ENCODE measurements at places on chromosomes 2 and 18.

GRCh38 chr2:33377048-33377447, 99.4 kb upstream of the RASGRP3 start:
- no peak for DNase-seq

GRCh38 chr18:70195852-70196434, 9.5 kb downstream of the RTTN start:
- DNase-seq = peak; percentile 58

DNA sequence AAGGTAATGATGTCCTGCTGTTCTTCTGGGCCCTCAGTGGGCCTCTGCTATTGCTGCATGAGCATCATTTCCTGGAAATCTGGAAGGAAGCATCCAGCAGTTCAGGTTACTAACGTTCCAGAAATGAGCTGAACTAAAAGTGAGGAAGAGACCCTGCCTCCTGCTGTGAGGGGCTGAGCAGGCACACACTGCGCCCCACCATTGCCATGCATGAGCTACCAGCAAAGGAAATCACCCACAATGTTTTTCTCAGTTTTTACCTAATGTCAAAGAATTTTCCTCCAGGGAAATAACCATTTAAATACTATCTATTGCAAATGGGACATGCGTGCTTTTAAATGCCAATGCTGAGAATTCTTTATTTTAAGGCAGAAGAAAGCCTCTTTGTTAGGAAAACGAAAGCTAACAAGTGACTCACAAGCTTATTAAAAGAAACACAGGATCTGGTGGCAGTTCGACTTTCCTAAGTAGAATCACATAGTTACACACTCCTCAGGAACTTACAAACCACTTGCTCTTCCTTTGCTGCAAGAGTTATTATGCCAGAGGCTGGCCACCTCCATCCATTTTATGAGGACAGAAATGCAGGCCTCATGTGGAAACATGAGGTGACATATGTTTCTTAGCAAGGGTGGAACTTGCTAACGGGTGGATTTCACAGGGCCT, 152.6 kb upstream of the TTC39C start:
- no peak for DNase-seq

DNA sequence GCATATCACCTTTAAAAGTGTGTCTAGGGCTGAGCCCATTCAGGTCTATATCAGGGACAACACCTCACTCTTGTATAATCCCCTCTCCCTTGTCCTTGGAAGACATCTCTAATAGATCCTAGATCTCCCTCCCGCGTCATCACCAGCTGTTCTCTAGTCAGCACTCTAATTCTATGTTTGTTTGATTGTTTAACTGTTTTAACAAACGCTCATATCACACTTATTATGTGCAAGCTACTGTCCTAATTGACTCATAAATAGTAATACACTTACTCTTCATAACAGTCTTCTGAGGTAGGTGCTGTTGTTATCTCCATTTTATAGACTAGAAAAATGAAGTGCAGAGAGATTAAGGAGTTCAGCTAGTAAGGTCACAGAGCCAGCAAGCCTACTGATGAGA, 1.6 kb upstream of the ERMN start:
- DNase-seq = no peak

GRCh38 chr18:8034674-8035073, 467.6 kb downstream of the PTPRM start:
- no peak for DNase-seq

GRCh38 chr2:66733364-66733999, 298.6 kb downstream of the MEIS1 start:
- DNase-seq = no peak

GRCh38 chr2:241215421-241215820, 26.9 kb downstream of the ANO7 start:
- no peak for DNase-seq

- no peak for DNase-seq
These were observed 52.3 kb upstream of the ROCK2 start for GRCh38 chr2:11396467-11397445.

- no peak for DNase-seq
These were observed 172.5 kb downstream of the MYO1B start for GRCh38 chr2:191417746-191418145.

GRCh38 chr2:9637330-9637729, 6.5 kb upstream of the YWHAQ start:
- peak; percentile 41 for DNase-seq

DNA sequence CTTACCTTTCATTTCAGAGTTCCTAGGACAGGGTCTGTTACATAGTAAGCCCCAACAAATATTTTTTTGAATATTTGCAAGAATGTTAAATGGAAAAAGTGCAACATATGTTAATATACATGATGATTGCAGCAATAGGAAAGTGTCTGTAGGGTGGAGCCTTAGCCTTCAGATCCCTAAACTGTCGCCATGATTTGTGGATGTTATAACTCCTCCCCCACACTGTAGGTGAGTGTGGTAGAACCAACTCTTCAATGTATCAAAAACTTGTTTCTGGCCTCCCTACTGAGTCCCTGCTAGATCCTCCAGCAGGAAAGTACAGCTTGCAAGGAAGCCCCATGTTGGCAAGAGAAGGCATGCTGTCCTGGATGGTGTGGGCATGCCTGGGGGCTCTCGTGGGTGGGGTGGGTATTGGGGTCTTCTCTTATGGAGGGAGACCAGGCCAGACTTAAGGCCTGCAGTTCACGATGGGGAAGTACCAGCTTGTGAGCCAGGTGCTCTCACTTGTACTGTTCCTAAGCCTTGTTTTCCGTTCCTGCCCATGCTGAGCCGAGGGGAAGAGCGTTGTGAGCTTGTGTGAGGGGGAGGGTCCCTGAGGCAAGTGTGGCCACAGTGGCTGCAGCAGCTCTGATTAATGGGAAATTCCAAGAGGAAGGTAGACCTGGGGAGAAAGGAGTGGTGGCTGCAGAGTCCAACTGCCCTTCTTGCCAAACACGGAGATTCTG, 11.4 kb downstream of the FHOD3 start:
- no peak for DNase-seq

GRCh38 chr2:88626171-88627054, 851 bp downstream of the EIF2AK3 start:
- DNase-seq = peak; percentile 77

- DNase-seq = no peak
These were observed 81.5 kb downstream of the LDLRAD4 start for GRCh38 chr18:13300029-13300428.

DNA sequence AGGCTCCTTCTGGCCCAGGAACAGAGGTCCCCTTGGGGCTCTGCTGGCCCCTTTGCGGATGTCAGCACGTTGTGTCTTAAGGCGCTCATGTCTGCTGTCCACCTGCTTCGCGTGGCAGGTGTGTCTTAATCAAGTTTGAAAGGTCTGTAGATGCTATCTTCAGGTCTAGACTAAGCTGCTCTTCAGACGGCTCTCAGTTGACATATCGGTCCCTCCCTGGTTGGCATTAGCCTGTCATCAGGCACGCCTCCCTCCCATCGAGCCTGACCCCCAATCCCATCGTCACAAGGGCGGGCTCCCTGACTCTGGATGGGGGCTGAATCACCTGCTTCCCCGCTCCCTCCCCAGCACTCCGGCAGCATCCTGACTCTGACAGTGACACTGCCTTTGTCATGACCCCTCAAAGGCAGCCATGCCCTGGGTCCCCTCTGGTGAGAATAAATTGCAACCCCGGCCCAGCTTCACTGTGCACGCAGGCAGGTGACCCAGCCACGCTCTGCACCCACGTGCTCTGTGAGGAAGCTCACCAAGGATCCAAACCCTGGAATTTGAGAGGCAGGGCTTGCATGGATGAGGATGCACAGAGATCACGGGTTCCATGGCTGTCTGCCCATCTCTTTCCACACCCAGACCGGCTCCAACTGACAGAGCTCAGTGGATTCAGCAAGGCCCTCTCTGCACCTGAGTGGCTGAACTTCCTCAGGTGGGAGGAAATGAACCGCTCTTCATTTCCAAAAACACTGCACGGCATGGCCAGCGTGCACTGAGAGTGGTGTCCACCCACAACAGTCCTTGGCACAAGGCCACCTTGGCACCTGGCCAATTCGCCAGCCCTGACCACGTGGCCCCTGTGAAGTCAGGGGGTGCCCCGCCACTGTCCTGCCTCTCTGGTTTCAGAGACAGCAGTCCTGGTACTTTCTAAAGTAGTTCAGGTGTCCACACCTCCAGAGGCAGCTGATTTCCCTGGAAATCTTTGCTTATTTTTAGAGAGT, 110.2 kb upstream of the GPC1 start:
- DNase-seq = no peak

- DNase-seq = peak; percentile 88
These were observed 25.0 kb downstream of the SPEG start for GRCh38 chr2:219459460-219460311.

GRCh38 chr2:173122936-173123335, 47.3 kb downstream of the MAP3K20 start:
- DNase-seq = no peak

DNA sequence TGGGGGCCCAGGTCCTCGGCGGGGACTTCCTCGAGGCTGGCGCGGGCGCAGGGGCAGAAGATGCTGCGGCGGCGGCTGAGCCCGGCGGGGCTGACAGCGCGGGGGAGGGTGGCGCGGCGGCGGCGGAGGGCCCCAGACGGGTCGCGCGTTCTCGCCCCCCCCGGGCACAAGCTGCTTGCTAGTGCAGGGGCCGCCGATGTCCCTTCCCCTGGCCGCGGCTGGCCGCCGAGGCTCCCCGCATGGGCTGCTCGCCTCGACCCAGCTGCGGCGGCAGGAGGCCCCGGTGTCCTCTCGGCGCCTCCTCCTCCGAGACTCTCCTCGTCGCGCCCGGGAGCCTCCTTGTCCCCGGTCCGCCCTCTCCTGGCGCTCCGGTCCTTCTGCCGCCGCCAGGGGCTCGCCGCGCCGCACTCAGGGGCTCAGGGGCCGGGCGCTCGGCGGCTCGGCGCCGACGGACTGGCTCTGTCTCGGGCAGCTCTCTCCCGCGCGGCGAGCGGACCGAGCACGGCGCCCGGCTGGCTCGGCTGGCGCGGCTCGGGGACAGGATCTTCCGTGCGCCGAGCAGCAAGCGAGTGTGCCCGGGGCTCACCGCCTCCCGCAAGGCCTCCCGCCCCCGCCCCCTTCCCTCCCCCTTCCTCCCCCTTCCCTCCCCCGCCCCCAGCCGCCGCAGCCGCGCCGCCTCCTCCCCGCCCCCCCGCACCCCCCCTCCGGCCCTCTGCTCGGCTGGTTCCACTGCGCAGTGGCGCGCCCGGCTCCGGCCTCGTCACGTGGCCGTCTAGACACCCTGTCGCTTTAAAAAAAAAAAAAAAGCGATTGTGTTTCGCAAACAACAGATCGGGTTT, 902 bp upstream of the SMAD7 start:
- DNase-seq = no peak

DNA sequence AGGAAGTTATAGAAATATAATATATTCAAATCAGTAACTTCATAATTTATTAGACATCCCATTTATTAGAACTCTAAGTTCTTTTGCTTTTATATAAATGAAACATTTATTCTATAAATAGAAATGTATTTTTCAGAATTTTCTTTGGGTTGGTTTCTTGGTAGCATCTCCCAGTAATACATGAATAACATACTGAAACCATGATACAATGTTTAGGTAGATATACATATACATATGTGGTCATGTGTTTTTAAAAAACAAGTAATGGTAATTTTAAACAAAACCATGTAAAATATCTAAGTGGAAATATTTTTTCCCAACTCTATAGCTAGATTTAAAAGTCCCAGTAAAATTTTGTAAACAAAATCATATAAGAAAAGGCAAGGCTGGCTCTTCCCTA, 36.9 kb downstream of the WIPF1 start:
- no peak for DNase-seq

DNA sequence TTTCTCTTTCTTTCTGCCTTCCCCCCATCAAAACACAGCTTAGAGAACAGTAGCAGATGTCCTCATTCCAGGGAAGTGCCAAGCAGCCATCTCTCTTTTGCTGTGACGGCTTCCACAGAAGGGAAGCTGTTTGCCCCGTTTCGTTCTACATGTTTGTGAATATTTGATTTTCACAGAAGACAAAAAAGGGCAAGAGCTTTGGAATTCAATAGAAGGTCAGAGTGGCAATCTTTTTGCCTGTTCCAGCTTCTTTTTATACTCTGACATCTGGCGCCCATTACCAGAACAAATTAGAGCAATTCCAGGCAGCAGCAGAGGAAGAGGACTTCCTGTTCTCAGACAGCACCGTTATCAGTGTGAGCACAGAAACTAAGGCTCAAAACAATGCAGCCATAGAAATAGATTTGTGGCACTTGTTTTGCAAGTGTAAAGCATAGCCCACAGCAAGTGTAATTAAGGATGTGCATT, 79.0 kb upstream of the CDH19 start:
- peak; percentile 46 for DNase-seq

DNA sequence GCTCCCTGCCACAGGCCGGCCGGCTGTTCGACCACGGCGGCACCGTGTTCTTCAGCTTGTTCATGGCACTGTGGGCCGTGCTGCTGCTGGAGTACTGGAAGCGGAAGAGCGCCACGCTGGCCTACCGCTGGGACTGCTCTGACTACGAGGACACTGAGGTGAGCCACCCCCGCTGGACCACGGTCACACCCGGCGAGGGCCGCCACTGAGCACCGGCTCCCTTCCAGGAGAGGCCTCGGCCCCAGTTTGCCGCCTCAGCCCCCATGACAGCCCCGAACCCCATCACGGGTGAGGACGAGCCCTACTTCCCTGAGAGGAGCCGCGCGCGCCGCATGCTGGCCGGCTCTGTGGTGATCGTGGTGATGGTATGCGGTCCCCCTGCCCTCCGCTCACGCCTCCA, 20.8 kb downstream of the ANO7 start:
- DNase-seq = no peak

GRCh38 chr18:9839853-9840252, 45.9 kb upstream of the TXNDC2 start:
- no peak for DNase-seq

DNA sequence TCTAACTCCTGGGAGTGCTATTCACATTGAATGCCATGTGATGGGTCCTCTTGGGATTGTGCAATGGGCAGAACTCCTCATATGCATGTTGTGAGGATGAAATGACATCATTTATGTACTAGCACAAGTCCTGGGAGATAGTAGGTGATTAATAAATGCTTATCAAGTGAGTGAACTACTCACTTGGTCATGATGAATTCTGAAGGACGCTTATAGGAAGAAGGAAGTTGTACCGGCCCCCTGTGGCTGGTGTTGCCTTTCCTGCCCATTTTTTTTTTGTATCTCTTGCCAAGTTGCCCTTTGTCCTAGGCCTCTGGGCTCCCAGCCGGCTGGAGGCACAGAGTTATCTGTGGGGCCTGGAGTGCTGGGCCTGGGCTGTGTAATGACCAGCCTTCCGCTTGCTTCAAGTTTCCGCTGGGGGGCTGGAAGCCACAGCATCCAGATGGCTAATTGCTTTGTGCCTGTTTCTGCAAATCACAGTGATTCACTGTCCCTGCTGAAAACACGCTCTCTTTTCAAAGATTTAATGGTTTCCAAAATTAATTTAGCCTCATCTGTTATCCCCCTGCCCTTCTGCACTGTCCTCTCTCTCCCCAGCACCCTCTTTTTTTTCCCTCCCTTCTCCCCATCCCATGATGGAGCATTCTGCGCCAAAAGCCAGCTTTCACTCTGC, 33.7 kb upstream of the MRPL33 start:
- no peak for DNase-seq

- DNase-seq = no peak
These were observed 571 bp downstream of the EEF1B2 start for GRCh38 chr2:206160125-206160806.

DNA sequence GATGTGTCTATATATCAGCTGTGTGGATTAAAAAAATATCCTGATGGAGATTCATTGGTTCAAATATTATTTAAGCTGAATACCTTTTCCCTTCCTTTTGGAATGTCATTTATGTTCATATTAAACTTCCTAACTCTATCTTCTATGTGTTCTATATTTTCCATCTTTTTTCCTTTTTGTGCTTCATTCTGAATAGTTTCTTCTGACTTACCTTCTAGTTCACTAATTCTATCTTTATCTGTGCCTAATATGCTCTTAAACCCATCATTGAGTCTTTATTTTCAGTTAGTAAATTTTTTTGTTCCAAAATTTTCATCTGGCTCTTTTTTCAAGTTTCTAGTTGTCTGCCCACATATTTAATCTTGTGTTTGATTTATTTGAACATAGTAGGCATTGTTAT, 219.4 kb upstream of the STON1 start:
- DNase-seq = no peak

Measured in eye (tissue), 1 donor.